Stimulated activated CD8-positive, alpha-beta memory T cell treated with anti-CD3 and anti-CD28 coated beads, Interleukin-7, amount 100 ng/mL, for 1 hour (primary cell): ENCODE measurements at places on chromosomes 7 and 10.

GRCh38 chr10:76026176-76026771, 594.9 kb downstream of the LRMDA start:
- no peak for DNase-seq

- DNase-seq = no peak
Measured at GRCh38 chr10:110032801-110033700, 25.3 kb downstream of the ADD3 start.

DNA sequence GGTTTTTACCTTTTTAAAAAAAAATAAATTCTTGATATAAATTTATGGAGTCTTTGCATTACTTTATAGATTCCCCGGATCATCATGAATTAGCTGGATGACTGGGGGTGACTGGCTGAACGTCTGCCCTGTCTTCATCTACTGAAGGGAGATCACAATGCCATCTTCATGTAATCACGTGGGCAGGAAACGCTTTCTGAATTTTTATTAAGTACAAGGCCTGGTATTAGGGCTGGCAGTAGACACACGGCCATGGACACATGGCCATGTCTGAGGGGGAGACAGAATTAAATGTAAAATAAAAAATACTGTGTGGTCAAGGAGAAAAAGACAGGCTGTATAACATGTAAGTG, 111.2 kb downstream of the VIPR2 start:
- DNase-seq = no peak

DNA sequence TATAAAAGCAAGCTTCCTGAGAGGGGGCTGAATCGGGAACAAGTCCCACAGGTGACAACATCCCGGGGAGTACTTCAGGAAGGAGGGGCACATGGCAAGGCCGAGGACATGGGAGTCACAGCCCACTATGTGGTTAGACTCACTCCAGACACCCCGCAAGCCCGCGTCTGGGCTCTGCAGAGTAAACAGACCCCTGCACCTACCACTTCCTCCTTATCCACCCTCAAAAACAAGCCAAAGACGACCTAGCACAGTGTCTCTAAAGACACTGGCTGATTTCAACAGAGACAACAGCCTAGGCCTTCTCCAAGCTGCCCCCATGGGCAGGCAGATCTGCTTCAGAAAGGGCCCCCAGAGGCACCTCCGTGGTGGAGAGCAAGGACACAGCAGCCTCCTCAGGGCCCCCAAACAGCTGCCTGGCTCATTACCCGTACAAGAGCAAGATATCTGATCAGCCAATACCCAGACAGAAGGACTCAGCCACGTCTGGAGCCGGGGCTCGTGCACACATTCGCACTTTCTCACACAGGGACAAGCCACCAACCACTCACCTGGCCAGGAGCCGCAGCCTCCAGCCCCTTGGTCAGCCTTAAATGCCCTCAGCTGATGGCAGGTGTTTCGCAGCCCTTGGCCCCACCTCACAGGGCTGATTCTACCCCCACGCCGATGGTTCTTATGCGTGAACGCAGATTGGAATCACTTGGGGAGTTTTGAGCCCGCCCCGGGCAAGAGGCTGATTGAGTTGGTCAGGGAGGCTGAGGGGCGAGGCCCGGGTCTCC, 10.7 kb upstream of the KPNA7 start:
- DNase-seq = no peak

DNA sequence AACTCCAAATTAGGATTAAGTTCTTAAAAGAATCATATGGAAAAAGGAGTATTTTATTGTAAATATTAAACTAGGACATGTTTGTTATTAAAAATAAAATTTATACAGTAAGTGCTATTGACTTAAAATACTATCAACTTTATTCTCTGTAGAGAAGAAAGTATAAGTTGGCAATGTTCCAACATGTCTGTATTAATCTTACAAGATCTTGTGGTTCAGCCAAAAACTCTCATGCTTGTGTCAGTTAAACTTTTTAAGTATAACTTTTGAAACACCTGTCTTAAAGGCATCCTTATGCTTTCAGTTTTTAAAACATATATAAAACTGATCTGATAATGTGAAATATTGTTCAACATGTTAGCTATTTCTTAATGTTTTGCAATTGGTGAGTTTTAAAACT, 160.7 kb downstream of the ZEB1 start:
- DNase-seq = no peak

DNA sequence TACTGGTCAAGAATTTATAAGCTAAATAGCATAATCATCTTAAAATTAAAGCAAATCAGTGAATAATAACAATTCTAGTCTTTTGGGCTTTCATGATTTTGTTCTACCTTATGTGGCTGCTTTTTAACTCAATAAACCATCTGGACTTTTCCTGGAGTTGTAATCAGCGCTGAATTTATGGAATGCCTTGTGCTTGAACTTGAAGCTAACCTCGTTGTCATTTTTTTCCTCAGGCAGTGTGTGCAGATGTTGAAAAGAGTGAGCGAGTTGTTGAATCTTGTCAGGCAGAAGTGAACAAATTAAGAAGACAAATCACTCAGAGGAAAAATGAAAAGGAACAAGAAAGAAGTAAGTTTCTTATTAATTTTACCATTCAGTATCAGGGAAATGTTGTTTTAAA, 29.5 kb downstream of the ABRAXAS2 start:
- no peak for DNase-seq

DNA sequence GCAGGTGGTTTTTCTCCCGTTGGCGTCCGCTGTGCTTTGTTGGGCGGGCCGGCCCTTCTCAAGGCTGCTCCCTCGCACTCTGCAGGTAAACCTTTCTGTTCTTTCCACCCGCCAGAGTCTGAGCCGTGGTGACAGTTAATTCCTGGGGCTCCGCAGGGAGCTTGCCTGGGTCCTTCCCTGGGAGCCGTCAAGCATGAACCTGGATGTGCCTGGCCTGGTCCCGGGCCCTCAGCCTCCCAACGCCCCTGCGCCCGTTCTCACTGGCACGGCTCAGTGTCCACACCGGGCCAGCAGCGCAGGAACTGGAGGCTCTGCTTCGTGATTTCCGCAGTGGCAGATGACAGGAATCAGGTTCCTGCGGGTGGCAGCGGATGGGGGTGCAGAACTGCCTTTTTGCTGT, 10.9 kb upstream of the NKX6-2 start:
- no peak for DNase-seq

GRCh38 chr10:118151461-118151860, 104.7 kb upstream of the RAB11FIP2 start:
- no peak for DNase-seq

GRCh38 chr10:121774813-121775212, 153.0 kb downstream of the ATE1 start:
- DNase-seq = no peak

- DNase-seq = no peak
Measured at GRCh38 chr7:111339006-111339405, 223.3 kb downstream of the IMMP2L start.

DNA sequence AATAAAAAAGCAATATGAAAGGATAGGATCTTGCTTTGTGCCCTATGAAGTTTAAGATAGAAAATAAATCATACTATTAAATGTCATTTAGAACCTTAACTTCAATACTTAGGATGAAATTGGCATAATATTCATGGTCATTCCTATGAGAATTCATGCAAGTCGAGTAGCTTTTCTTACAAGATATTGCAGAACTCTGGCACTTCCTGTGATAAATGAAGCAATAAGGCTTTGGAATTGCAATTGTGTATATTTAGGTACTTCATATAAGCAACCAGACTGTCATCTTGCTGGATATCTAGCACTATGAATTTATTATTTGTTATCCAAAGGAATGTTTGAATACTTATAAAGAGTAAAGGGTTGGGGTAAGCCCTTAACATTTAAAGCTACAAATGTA, 116.5 kb downstream of the ZNF438 start:
- no peak for DNase-seq

DNA sequence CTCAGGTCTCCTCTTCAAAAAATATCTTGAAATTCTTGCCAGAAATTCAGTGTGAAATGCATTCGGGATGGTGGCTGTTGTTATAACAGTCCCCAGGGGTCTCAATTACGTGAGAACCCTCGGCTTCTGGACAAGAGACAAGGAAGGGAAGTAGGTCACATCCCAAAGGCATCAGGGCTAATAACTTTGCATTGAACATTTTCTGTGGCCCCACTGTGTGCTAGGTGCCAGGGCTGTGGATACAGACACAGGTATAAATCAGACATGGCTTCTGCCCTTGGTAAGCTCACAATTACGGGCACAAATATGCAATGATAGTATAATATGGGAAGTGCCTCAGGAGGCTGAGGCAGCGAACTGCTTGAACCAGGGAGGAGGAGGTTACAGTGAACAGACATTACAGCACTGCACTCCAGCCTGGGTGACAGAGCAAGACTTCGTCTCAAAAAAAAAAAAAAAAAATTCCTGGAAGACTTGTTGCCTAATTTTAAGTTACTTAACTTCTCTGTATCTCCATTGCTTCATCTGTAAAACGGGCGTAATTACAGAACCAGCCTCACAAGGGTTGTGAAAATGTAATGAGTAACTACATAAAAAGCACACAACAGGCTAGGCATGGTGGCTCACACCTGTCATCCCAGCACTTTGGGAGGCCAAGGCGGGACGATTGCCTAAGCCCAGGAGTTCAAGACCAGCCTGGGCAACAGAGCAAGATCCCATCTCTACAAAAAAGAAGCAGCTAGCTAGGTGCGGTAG, 2.5 kb upstream of the RHBDD2 start:
- no peak for DNase-seq

- DNase-seq = no peak
Measured at GRCh38 chr10:510415-510881, 179.0 kb downstream of the DIP2C start.

DNA sequence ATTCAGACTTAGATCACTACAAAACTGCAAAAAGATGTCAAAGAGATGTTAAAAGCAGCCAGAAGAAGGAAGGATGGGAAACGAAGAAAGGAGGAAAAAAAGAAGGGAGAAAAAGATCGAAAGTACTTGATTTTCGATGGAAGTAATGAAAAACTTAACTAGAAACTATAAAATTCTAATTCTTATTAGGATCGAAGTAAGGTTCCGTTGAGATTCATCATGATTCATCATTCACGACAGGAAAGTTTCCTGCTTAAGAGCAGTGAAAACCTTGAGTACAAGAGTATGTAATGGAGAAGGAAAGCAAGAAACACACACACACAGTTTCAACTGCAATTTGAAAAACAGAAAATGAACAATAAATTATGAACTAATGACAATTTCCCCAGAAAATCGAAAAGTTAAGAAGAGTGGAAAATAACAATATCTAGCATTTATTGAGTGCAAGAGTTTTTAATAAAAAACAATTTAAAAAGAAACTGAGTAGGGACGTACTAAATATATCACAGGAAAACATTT, 1.1 kb upstream of the ING3 start:
- DNase-seq = no peak

DNA sequence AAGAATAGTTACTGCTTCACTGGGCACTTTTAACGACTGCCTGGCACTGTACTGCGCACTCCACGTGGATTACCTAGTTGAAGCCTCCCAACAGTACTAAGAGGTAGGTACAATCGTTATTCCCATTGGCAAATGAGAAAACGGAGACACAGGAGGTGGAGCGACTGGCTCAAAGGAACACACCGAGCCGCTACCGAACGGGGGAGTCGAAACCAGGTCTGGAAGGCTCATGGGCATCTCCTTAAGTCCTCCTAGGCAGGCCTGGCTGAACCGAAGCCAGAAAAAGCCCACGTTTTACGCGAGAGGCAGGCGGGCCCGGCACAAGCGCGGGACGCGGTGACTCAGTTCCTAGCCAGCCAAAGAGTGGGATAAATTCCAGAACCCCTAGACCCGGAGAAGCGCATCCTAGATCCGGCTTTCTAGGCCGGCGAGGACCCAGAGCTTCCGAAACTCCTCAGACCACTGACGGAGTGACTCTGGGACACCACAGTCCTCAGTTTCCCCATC, 472 bp downstream of the PDAP1 start:
- DNase-seq = no peak

DNA sequence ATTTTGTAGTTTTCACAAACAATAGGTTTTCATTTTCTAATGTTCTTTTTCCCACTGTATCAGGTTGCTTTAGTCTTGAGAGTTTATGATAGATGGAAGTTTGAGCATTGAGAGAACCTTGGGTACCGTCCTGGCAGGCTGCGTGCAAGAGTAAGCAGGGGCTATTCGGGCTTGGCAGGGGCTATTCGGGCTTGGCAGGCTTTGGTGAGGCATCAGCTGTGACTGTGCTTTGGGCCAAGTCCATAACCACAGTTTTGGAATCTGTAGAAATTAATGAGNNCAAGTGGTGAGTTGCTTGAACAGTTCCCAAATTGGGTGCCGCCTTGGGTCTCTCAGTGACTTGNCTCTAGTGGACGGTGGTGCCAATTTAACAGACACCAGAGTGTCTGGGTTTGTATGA, 424.6 kb downstream of the PAXIP1 start:
- no peak for DNase-seq

DNA sequence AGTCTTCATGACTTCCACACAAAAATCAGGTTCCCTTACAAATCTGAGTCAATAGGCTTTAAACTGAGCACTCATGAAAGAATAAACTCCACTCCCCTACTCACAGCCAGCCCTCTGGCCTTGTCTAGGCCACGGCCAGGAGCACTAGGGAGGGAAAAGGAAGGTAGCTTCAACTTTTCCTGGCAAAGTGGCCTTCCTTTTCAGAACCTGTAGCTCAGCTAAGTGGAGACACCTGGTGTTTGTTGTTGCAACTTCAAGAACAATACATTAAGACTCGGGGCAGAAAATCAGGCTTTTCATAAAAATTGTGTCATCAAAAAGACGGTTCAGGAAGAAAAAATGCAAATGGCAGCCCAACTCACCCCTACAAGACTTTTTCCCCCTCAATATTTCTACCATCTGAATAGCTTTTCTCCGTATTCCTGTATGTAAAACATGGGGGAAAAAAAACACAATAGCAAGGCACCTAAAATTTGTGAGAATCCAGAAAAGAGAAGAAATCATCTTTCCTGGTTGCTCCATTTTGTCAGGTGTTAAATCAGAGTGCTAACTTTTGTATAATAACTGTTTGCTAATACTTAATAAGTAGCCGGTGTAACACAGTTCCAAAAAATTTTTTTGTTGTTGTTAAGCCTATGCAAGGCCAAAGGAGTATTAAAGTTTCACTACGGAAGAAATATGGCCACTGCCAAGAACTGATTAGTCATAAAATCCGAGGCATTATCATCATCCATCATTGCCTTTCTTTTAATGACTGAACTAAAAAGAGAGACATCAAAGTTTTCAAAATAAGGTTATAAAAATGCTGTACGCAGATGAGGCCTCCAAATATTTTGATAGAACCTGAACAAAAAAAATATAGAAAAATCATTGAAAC, 66.2 kb upstream of the ARID5B start:
- no peak for DNase-seq

DNA sequence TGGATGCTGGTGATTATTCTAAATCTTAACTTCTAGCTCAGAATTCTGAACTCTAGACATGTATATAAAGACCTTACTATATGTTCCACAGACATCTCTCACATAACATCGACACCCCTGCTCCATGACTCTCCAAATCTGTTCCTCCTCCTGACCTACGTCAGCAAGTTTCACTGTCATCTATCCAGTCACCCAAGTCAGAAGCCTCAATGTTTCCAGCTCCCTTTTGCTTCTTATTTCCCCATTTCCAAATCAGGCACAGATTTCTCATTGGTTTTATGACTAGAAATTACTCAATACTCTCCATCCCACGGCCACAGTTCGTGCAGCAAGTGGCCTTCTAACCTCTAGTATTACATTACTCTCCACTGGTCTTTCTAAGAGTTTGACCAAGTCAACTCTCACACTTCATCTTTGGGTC, 28.5 kb downstream of the EPC1 start:
- DNase-seq = no peak

GRCh38 chr10:24722676-24723385, 856 bp downstream of the ARHGAP21 start:
- DNase-seq = peak; percentile 18
